Stimulated activated CD8-positive, alpha-beta memory T cell treated with anti-CD3 and anti-CD28 coated beads, Interleukin-4, amount 100 ng/mL, for 1 hour (primary cell): ENCODE measurements at places on chromosomes 5 and 9.
A peak's percentile ranks its signal among the peaks of the same experiment; 100 is the strongest.

- no peak for DNase-seq
These were observed 547.6 kb upstream of the WWC1 start for GRCh38 chr5:167743695-167744464.

DNA sequence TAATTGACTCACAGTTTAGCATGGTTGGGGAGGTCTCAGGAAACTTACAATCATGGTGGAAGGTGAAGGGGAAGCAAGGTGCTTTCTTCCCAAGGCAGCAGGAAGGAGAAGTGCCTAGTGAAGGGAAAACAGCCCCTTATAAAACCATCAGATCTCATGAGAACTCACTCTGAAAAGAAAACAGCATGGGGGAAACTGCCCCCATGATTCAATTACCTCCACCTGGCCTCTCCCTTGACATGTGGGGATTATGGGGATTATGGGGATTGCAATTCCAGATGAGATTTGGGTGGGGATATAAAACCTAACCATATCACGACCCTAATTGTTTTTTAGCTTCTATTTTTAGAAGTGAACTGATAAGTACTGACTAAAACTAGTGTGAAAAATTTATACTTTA is 1377.5 kb upstream of the DMAC1 start:
- no peak for DNase-seq

- no peak for DNase-seq
These were observed 297.1 kb downstream of the TUSC1 start for GRCh38 chr9:25381141-25381540.

DNA sequence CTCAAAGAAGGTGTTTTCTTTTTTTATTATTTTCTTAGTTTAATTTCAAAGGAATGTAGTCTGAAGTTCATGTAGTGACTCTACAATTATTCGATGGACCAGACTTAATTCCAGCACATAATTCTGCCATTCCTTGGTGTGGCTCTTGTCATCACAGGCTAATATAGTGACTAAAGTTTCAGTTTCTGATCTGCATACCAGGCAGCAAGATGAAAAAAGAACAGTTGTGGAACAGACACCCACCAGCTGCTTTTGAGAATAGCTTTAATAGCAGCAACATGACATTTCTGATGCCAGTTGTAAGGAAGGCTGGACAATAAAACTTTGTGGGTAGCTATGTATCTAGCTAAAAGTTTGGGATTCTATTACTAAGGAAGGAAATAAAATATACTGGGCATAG is 676.3 kb upstream of the GRAMD2B start:
- no peak for DNase-seq

- no peak for DNase-seq
These were observed 428.2 kb downstream of the CDK5RAP2 start for GRCh38 chr9:120151806-120152205.

DNA sequence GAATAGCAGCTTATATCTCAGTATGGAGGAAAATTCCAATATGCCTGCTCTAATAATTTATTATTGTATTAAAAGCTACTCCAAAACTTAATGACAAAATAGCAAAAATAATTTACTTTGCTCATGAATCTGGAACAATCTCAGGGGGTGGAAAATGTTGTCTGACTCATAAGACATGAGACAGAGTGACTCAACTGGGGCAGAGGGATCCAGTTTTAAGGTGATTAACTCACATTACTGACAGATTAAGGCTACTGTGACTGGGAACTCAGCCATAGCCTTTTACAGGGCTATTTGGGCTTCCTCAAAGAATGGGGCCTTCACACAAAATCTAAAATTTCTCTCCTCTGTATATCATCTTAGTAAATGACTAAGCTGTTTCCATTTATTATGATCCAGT is 1172.9 kb downstream of the CDH12 start:
- DNase-seq = no peak

- DNase-seq = no peak
These were observed 40.3 kb upstream of the XPA start for GRCh38 chr9:97737429-97737828.

- no peak for DNase-seq
These were observed 237.2 kb downstream of the PCSK5 start for GRCh38 chr9:76127637-76128036.

DNA sequence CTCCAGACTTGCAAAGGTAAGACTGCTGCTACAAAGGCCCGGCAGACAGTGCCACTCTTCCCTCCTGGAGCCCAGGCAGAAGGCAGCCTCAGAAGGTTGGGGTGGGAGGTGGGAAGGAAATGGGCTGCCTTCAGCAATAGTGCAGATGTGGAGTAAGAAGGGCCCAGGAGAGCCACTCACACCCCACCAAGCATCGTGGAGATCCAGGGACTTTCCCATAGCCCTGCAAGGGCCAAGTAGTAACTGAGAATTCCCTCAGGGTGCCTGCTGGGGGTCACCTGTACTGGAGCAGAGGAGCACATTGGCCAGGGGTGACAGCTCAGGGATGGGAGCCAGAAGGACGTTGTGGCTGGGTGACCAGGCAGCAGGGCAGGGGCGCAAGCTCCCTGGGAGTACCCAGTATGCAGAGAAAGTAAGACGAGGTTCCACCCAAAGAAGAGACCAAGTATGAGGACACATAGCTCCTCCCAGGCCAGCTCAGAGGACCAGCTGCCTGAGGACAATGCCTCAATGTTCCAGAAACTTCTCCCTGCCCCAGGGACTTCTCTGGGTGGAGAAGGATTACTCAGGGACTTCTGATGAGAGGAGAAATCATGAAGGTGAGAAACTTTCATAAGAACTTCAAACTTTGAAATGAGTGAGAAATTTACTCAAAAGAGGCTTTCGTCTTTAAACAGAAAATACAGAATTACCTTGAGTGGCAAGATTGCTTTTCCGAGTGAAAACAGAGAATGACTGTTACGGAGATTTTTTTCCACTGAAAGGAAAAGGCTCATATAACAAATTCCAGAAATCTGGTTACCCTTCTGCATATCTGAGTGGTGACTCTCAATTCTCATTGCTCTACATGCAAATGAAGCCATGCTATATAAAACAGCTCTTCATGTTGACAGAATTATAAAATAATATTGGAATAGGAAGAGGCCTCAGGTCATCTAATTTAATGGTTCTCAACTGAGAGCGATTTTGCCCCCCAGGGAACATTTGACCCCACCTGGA is 87.9 kb upstream of the TRIO start:
- DNase-seq = no peak

GRCh38 chr9:28981129-28981528 is 1407.8 kb upstream of the C9orf72 start:
- no peak for DNase-seq

DNA sequence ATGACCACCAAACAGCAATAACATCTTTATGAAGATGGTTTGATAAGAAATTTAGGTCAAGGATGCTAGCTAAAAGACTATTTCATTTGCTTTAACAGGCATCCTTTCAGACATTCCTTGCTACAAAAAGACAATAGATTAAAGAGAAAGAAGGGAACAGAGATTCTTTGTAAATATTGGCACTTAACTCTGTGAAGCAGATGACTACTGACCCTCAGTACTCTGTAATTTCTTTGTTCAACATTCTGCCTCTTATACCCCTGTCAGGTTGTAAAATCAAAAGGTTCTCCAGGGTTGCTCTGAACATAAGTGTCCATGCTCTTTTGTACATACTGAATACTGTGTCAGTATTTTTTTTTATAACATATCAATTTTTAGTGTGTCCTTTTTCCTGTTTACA is 610.6 kb upstream of the GRAMD2B start:
- DNase-seq = no peak

DNA sequence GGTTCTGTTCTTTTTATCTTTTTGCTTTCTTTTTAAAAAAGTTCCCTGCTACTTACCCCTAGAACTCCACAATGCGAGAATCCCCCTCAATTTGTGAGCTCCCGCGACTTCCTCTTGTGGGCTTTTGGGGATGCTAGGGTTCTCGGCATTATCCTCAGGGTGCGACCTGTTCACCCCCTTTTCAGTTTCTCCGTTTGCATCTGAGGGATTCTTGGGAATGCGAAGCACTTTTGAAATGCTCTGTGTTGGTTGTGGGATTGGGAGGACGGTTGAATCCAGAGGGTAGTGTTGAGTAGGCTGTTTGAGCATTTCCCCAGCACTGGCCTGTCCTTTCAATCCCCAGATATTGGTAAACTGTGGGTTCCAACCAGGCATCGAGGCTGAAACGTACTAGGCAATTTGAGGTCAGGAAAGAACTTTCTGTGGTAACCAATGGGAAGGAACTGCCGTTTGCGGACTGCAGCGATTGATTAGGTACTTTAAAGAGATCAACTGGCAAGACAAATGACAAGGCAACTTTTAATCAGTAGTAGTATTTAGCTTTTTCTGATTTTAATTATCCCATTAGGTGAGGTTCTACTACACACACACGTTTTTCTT is 415 bp downstream of the XRCC4 start:
- DNase-seq = no peak

DNA sequence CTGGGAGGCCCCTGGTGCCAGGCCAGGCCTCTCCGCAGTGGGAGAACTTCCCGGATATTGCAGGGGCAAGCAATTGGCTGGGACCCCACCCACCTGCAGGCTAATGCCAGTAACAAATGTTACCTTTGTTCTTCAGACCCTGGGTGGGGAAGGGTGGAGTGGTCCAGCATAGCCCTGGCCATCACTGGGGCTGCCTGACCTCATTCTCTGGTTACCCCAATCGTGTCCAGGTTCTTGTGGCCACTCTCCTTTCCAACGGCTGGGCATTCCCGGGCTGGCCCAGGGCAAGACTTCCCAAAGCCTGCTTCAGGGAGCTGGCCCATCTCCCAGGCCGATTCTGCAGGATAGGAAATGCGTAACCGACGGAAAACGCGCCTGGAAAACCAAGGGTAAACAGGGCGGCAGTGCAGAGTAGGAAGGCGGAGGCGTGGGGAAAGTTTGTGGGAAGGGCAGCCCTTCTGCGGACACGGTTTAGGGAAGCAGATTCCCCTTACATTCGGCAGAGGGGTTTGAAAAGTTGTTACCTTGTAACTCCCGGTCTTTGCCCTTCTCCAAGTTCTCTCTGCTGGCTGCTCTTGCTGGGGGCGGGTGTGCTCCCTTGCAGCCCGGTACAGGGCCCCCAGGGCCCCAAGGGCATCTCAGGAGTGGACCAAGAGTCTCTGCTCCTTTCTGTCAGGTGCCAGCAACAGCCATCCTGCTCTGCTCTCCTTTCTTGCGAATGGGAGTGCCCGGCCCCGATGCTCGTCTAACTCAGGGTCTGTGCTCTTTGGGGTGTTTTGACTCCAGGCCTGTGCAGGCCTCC is 3.5 kb downstream of the NRARP start:
- no peak for DNase-seq

DNA sequence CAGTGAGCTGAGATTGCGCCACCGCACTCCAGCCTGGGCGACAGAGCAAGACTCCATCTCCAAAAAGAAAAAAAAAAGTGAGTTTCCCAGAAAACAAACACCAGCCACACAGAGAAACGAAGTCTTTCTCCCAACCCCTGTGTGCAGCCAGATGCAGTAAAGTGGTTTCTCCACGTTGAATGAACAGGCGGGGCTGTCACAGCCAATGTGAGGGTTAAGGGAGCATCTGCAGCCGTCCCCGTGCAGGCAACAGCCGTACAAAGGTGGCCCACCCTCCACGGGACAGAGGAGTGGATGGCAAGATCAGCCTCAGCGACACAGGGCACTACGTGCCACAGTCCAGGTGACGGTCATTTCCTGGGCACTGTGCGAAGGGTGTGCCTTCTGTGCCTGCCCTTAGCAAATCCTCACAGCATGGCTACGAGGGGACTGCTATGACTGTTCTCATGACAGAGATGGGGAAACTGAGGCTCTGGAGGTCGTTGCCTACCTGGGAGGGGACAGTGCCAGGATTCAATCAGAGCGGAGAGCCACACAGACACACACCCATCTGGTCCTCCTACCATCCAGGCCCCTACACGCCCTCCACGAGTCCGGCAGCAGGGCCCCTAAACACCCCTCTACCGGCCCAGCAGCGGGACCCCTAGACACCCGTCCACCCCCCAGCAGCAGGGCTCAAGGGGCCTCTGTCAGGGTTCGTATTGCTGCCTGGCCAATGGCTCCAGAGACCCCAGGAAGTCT is 2.3 kb downstream of the VAV2 start:
- DNase-seq = no peak

DNA sequence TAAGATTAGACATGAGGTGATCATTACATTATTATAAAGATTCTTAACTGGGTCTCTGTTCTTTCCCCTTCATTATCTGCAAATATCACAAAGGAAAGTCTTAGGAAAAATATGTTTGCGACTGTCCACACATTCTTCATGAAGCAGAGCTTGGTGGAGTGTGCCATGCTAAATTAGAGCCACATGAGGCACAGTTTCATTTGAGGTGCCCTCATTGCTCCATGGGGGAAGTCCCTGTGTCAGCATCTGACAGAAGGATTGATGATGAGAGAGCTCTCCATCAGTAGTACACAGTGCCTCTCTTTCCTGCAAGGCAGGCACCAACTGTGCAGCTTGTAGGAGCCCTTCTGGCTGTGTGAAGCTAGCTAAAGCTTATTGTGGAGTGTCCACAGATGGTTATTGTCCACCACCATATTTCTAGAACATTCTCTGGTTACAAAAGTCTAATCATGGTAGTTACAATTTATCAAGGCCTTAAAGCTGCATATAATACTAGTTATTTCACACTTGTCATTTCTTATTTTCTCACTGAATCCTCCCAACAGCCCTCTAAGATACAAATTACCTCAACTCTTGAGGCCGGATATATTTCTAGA is 63.9 kb downstream of the C9orf152 start:
- DNase-seq = no peak

DNA sequence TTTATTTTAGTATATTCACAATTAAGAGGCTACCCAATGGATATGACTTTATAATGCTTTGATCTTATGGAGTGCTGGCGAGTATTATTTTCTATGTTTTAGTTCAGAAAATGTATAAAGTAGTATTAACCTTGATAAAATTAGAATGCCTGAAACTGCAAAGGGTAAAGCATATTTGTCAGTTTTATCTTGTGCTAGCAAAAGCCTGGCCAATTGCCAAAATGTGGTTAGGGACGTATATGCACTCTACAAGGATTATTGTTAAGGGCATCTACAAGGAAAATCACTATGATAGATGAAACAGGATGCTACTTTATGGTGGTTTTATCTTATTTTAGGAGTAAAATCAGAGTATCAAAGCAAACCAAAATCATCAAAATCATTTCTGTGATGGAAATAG is 281.7 kb downstream of the CCDC171 start:
- no peak for DNase-seq

DNA sequence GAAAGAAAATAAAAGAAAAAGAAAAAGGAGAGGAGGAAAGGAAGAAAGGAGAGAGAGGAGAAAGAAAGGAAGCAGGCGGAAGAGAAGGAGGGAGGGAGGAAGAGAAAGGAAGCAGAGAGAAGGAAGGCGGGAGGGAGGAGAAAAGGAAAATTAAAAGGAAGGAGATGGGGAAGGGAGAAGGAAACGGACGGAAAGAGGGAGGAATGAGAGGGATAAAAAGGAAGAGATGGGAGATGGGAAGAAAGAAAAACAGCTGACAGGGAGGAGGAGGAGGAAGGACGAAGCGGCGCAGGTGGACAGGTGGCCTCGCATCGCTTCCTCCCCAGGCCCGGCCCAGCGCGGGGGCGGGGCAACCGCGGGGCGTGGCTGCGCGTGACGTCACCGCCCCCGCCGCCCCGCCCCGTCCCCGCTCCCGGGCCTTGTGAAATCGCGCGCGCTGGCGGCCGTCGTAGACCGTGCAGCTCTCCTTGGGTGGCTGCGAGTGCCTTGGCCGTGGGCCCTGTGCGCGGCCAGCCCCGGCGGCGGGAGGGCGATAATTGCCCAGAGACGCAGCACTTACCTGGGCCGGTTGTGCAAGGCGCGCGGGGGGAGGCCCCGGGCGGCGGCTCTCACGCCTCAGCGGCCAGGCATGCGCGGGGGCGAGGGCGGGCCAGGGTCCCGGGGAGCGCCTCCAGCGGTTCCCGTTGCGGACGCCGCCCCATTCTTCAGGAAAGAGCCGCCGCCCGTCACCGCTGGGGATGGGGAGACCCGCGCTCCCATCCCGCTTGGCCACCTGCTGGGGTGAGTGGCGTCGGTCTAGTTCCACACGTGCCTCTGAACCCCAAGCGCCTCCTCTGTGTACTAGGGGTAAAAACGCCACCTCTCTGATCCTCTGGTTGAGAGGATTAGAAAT is 49.6 kb upstream of the FOXE1 start:
- DNase-seq = peak; percentile 39
